ENCODE measurements at places on chromosomes 1 and 21. TPM values are rescaled to one million over a fixed set of nuclear protein-coding genes. Genes with fewer than 3 reads are reported as not detected.

RNF186 gene
- not detected for total RNA-seq

- no peak for DNase-seq
These were observed 79.1 kb downstream of the TTLL7 start for GRCh38 chr1:83919872-83920271.

LAMC2 gene
- total RNA-seq, result not detected

UBL4B gene
- total RNA-seq, result not detected

Data from neural crest cell (in vitro differentiated cells).